H9 (cell line): ENCODE measurements at places on chromosomes 4 and X.

DNA sequence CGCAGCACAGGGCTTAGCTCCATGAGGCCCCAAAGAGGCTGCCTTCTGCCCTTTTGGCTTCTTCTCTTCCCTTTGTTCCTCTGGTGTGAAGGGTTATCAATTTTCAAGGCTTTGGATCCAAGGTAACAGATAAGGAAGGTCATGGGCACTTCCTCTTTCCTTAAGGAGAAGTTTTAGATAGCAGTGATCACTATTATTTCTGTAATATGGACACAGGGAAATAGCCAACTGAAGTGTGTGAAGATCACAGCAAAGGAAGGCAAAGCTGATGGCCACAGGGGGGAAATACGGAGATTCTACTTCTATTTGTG is 366.8 kb downstream of the UNC5C start:
- H3K36me3 ChIP-seq, result peaks cover 12% of the 10 kb centered on the region
- H3K4me1 ChIP-seq, result no peaks in the 10 kb centered on the region; the same call in 1 of the 2 replicates
- no peak for DNase-seq
- H3K27ac ChIP-seq, result no peak overlapping the region
- no peaks in the 10 kb centered on the region for H3K27me3 ChIP-seq
- no peak overlapping the region for H3K4me3 ChIP-seq

- H3K4me3 ChIP-seq, result no peak overlapping the region
- no peaks in the 10 kb centered on the region for H3K36me3 ChIP-seq
- H3K27me3 ChIP-seq, result no peaks in the 10 kb centered on the region
- DNase-seq, result no peak
- no peaks in the 10 kb centered on the region for H3K4me1 ChIP-seq
- no peak overlapping the region for H3K27ac ChIP-seq
Measured at GRCh38 chr4:4535590-4535989, 6.3 kb downstream of the STX18 start.

DNA sequence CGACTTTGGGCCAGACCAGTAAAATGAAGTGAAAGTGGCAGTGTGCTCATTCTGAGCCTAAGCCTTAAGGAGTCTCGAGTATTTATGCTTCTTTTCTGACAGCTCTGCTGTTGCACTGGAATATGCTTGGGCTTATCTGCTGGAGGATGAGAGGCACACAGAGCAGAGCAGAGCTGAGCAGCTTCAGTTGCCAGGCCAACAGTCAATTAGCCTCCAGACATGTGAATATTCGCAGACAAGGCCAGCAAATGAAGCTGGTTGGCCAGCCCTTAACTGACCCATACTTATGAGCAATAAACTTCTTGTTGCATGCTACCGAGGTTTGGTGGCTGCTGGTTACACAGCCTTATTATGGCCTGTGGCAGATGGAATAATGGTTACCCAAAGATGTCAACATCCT is 203.0 kb upstream of the GEMIN8 start:
- DNase-seq, result no peak
- peaks cover 16% of the 10 kb centered on the region for H3K36me3 ChIP-seq
- H3K4me1 ChIP-seq, result no peaks in the 10 kb centered on the region
- H3K4me3 ChIP-seq, result no peak overlapping the region

- H3K27ac ChIP-seq, result no peak overlapping the region
- H3K4me1 ChIP-seq, result no peaks in the 10 kb centered on the region
- H3K27me3 ChIP-seq, result no peaks in the 10 kb centered on the region
Measured at GRCh38 chr4:152357206-152357605, 178.7 kb downstream of the FBXW7 start.

GRCh38 chr4:36638273-36638811 is 356.9 kb downstream of the DTHD1 start:
- peaks cover 7% of the 10 kb centered on the region for H3K4me1 ChIP-seq
- H3K4me3 ChIP-seq, result no peak overlapping the region
- H3K27me3 ChIP-seq, result no peaks in the 10 kb centered on the region
- peak; percentile 30 for DNase-seq

DNA sequence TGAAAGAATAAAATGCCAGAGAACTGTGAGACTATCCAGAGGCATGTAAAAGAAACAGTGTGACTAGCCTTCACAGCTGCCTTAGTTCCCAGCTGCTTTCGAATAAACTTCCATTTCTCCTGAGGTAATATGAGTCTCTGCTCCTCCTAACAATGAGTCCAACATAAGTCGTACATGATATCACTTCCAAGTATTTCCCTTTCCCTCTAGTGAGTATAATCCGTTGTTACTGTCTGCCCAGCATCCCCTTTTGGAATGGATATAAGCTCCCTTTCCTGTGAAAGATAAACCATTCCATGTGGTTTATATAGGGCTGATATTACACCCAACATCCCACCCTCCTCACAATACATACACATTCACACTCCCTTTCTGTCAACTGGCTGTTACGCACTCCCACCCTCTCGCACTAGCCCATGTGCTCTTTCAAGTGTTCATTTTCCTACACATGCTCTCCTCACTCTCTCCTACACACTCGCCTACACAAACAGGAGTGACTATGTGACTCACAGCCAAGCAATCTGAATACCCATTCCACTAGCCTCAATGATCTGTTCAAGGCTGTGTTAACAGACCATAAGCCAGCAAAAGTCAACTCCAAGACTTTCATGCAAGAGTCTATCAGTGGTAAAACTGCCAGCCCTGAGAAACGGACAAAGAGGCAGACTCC is 5.0 kb downstream of the NAF1 start:
- H3K4me1 ChIP-seq, result peaks cover 4% of the 10 kb centered on the region; the same call in 1 of the 2 replicates
- H3K4me3 ChIP-seq, result no peak overlapping the region
- H3K27me3 ChIP-seq, result no peaks in the 10 kb centered on the region
- DNase-seq, result no peak
- H3K27ac ChIP-seq, result no peak overlapping the region

- H3K36me3 ChIP-seq, result peaks cover 23% of the 10 kb centered on the region
- H3K27ac ChIP-seq, result no peak overlapping the region
- no peak overlapping the region for H3K4me3 ChIP-seq
- no peaks in the 10 kb centered on the region for H3K27me3 ChIP-seq
- no peak for DNase-seq
- no peaks in the 10 kb centered on the region for H3K4me1 ChIP-seq
Measured at GRCh38 chr4:90799895-90800294, 672.7 kb downstream of the CCSER1 start.

- peaks cover 3% of the 10 kb centered on the region; the same call in 1 of the 3 replicates for H3K36me3 ChIP-seq
- H3K4me1 ChIP-seq, result no peaks in the 10 kb centered on the region
- H3K27ac ChIP-seq, result no peak overlapping the region
- H3K4me3 ChIP-seq, result no peak overlapping the region
Measured at GRCh38 chr4:62495032-62495431, 1294.9 kb downstream of the ADGRL3 start.

DNA sequence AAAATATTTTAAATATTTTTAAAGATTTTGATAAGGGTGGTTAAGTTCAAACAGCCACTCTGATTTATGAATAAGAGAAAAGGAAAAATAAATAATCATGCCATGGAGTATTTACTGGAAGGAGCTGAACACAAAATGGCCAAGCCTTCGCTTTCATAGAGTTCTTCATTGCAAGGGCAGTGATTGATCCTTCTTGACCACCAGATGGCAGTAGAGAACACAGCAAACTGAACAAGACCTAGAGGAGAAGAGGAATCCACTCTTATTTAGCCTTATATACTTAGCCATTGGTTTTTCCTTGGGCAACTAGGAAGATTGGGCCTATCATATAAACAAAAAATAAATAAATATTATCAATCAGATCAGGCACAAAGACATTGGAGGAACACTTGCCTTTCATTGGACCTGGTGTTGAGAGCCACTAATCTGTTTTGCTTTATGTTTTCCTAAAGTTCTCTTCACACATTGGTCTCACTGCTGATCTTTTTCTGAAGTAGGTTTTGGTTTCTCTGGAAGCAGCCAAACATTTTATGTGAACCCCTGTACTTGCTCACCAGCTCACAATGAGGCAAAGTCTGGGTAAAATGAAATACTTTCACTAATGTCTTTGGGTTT is 58.1 kb upstream of the PARM1 start:
- H3K36me3 ChIP-seq, result no peaks in the 10 kb centered on the region
- DNase-seq, result peak; percentile 31
- no peaks in the 10 kb centered on the region for H3K4me1 ChIP-seq
